ENCODE measurements at places on chromosomes 4 and X.

GRCh38 chrX:17409566-17410290 lies 34.7 kb downstream of the NHS start:
- DNase-seq, result no peak

DNA sequence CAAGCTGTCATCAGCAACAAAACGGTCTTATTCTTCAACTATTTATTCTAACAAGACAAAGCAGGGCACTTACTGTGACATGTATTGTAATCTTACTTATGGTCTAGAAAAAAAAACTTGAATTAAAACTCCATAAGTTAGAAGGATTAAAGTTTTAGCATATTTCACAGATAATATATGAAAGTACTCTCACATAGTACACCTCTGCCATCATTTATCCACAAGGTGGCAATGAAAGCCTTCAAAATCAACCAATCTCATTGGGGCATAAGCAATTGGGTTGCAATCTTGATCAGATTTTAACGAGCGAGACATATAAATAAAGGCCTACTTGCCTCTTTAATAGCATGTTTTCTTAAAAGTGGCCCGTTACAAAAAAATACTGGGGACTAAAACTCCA lies 1382.9 kb downstream of the FAM133A start:
- no peak for DNase-seq

- no peak for DNase-seq
Observed at GRCh38 chrX:130719413-130719812, 183.6 kb downstream of the ENOX2 start.

DNA sequence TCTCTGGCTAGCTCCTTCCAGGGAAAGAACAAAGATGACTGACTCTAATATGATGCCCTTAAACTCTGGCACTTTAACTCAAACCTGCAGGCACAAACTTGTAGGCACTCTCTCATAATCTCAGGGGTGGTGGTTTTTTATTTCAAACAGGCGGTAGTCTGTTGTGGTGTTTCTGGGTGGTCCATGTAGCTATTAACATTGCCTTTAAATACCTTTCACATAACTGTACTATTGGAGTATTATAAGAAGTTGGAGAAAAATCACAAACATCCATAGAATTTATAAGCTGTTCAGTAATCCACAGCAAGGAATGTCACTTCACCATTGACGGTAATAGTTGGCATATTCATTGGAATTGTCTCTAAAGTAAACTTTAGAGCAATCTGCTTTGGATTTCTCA lies 204.2 kb upstream of the PDE5A start:
- DNase-seq, result no peak

- DNase-seq, result no peak
Observed at GRCh38 chr4:18882468-18882867, 860.9 kb upstream of the LCORL start.

DNA sequence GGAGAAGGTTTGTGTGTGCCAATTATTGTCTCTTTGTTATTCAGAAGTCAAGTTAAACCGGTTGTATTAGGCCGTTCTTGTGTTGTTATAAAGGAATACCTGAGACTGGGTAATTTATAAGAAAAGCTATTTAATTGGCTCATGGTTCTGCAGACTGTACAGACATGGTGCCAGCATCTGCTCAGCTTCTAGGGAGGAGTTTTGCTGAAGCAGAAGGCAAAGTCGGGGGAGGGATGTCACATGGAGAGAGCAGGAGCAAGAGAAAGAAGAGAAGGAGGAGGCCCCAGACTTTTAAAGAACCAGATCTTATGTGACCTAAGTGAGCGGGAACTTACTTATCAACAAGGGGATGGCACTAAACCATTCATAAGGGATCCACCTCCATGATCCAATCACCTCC lies 349.3 kb upstream of the PCDH18 start:
- DNase-seq, result no peak

DNA sequence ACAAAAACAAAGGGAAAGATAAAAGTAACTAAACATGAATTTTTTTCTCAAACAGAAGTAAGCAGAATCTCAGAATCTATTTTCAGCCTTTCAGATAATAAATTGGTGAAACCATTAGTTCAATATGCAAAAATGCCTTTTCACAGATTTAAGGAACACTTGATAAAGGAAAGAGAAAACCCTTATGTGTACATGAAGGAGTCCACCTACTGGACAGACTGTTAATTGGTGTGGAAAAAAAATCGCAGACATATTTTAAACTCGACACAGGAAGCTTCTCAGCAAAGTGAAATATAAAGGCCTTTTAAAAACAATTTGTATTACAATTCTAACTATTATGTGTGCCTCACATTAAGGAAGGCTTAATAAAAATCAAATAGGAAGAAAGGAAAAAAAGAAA lies 22.3 kb downstream of the COX7B2 start:
- DNase-seq, result no peak

GRCh38 chr4:86522349-86522748 lies 71.8 kb upstream of the PTPN13 start:
- no peak for DNase-seq

DNA sequence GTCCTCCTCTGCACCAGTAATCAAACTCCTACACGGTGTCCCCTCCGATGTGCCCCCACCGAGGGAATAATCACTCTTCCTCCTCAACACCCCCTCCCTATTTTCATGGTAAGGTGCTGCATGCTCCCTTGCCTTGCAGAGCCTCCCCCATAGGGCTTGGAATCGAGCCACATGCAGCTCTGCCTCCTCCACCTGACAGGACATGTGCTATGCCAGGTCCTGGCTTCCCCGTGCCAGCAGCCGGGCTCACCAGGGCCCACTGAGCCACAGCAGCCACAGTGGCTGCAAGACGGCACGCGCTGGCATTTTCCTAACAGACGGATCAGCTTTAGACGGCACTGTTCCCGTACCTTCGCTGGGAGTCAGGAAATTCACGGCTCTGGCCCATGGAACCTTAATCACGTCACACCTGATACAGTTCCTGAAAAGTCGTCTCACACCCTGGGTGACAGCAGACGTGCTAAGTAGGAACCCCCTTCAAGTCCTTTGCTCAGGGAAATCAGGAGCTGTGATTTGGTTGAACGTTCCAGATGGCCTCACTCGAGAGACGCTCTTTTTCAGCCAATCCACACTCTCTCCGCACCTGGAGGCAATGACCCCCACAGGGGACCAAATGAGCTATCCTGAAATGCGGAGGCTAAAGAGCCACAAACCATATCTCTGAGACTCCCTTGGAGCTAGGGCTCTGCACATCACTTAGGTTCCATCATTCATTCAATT lies 63.2 kb downstream of the JAKMIP1 start:
- no peak for DNase-seq

Measured in Jurkat, Clone E6-1 (cell line).